Fibroblast of mammary gland (primary cell): ENCODE measurements at places on chromosomes 5 and 9.

- no peak for DNase-seq
Measured at GRCh38 chr9:88995627-88996026, 4.4 kb downstream of the S1PR3 start.

DNA sequence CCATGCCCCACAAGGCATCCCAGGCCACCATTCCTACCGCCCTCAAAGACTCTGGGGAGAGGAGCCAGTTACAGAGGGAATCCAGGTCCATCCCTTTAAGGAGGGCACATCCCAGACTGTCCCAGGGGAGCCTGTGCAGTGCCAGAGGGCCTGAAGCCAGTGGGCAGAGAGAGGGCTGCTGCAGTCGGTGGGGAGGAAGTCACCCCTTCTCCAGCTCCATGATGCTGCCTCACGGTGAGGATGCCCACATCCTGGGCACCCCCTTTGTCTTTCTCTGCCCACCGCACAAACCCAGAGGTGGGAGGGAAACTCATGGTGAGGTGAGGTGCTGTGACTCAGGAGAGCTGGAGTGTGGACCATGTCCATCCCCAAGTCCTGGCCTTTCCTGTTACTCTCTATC is 26.2 kb upstream of the ANKRD33B start:
- DNase-seq: no peak

DNA sequence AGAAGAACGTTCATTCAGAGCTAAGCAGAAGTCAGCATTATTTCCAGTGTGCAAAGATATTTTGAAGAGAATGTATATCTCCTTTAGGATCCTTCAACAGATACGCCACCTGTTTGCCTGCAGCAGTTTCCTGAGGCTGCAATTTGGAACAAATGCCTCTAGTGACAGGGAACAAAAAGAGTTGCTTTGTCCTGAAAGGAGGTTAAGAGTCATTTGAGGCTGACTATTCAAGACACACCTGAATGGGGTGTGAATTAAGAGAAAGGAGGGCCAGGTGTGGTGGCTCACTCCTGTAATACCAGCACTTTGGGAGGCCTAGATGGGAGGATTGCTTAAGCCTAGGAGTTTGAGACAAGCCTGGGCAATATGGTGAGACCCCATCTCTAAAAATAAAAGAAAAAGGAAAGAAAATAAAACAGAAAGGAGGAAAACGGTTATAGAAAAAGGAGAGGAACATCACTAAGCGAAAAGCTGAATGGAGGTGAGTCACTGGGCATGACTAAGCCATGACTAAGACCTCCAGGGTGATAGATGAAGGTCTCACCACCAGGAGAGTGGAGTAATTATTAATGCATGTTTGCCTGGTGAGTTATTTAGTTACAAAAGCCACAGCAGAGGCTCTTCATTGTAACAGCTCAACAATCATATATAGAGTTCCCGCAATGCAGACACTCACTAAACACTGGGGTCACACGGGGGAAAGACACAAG is 255.2 kb upstream of the TNC start:
- peak; percentile 98 for DNase-seq

DNA sequence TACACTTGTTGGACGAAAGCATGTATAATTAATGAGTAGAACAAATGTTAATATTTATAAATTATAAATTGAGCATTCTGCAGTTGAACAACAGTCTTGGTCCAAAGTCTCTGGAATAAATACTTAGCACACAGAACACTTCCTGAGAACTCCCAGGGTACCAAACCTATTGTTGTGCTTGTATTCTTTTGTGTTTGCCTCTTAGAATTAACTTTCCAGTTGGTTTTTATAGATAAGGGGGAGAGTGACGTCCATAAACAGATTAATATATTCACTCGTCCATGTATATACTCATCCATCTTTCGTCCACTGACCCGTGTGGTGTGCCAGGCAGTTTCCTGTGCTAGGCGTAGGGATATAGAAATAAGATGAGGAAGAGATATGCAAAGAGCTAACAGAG is 62.3 kb upstream of the TGFBR1 start:
- DNase-seq: no peak

- DNase-seq: no peak
Measured at GRCh38 chr9:136185066-136185465, 19.9 kb downstream of the LHX3 start.

GRCh38 chr9:37163299-37163698 is 42.9 kb downstream of the ZCCHC7 start:
- no peak for DNase-seq
